SK-N-SH (cell line): ENCODE measurements at places on chromosomes 12 and 14.

GRCh38 chr12:86735851-86736250 is 479.7 kb upstream of the MGAT4C start:
- DNase-seq: no peak

- no peak for DNase-seq
Observed at GRCh38 chr12:79932357-79932756, 2.5 kb downstream of the PPP1R12A start.

DNA sequence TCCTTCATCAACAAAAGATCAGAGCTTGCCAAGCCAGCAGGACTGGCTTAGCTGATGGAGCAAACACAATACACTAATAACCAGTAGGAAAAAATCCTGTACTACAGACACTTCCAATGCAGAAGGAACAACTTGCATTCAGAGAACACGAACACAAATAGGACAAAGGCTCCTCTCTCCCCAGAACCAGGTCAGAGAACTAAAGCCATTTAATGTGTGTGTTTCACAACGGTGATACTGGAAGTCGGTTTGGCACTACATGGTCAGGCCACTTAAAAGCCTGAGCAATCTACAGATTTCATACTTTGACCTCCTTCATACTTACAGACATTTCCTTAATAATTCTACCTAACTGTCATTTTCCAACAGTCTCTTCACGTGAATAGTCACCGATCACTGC is 6.3 kb downstream of the CS start:
- no peak for DNase-seq

DNA sequence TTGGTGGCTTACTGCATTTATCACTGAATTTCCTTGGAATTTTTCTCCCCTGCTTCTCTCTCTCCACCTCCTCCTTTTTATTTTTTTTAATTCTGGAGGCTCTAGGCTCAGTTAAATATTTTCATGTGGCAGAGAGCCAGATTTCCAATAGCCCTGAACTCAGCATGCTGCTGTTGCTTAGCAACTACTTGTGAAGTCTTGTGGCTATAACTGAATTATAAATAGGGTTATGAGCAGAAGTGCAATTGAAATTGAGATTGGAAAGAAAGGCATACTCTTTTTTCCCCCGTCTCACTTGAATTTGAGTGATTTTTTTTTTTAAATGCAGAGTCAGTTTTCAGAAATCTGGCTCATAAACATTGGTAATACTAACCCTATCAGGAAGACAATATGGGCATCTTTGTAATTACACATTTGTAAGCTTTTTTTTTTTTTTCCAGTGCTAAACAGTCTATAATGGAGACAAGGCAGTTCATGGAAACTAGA is 38.3 kb downstream of the ATF7IP start:
- DNase-seq: peak; percentile 39

- no peak for DNase-seq
Observed at GRCh38 chr12:54933376-54933775, 51.2 kb downstream of the TESPA1 start.

- DNase-seq: no peak
Observed at GRCh38 chr12:64461634-64462414, 9.9 kb downstream of the TBK1 start.

GRCh38 chr12:120790114-120790513 is 64.5 kb downstream of the ACADS start:
- no peak for DNase-seq

DNA sequence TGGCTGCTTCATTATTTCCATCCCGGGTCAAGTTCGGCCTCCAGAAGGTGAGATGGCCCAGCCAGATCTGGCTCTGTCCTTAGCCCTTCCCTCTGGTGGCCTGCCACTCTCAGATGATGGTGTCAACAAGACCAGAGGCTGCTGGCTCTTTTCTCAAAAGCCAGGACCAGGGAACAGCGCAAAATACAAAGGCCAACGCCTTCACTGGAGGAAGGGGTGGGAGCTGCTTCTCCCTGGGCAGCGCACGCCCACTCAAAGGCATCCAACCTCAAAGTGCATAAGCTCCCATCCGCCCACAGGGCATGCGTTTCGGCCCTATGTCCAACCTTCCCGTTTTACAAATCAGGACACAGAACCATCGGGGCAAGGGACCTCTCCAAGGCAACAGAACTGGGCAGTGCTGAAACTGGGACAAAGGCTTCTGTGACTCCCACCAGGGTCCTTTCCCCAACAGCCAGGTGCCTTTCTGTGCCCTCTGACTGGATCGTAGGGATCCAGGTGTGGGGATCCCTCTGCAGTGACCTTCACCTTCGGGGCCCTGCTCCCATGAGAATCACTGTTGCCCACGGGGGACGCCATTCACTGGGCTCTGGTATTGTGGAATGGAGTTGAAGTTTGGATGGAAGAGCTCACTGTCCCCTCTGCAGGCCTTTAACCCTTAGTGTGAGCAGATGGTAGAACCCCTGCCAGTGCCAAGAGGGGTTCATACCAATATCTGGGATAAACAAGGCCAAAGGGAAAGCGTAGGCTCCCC is 76.8 kb downstream of the NINJ2 start:
- no peak for DNase-seq

DNA sequence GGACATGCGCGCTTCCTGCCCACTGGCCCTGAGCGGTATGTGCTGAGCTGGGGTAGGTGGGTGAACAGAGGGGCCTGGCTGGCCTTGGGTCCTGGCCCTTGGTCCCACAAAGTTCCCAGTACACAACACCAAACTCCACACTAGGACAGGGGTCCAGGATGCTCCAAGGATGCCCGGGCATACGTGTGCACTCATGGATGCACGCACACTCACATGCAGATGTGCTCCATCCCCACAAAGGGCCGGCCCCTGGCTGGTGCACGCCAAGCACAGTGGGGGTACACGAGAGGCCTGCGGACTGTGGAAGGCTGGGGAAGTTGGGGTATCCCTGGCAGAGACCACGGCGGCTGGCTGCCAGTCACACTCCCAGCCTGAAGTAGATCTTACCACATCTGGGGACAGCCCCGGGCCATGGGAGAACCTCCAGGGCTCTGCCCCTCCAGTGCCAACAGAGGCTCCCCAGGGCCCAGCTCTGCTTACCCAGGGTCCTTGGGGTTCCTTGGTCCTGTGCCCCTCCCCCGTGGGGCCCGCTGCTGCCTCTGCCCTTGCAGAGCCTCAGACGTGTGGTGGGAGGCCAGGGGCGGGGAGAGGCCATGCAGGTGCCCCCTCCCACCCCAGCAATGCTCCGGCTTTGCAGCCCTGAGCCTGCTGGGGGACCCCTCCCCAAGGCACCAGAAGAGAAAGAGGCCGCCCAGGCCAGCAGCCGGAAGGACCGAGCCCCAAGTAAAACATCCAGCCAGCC is 24.0 kb upstream of the NUDT14 start:
- DNase-seq: no peak

DNA sequence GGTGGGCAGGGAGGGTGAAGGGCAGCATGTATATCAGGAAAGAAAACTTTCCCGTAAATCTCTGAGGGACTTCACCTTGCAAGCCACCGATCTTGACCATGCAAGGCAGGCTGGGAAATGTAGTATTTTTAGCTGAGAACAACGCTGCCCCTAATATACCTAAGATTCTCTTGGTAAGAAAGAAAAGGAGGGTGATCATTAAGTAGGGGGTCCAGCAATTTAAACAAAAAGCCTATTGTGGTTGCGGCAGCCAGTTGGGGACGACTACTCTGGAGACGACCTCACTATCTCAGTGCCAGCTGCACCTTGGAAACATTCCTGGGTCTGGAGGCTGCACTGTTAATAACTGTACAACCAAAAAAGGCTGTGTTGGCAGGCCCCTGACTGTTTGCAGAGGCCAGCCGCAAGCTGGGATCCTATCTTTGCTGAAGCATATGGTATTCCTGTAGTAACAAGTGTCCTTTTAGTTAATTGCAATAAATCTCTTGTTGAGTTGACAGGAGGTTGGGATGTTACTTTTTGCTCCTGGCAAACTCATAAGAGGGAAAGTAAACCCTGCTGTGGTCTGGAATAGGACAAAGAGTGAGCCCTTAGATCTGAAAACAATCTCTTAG is 6.4 kb downstream of the APOLD1 start:
- DNase-seq: peak; percentile 69

DNA sequence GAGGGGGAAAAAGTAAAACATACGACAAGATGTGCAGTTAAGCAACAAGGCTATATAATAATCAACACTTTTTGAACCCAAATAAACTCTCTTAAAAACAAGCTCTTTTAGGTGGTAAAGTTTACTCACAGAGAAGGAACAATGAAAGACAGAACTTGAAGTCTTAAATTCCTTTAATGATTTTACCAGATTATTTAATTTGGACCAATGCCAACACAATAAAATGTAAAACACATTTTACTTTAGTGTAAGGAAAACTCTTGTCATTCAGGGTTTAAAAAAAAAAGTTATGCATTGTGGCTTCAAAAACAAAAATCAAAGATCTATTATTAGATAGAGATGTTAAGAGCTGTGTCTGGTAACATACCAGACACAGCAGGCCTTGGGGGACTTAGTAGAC is 13.1 kb downstream of the TSPAN8 start:
- DNase-seq: no peak

DNA sequence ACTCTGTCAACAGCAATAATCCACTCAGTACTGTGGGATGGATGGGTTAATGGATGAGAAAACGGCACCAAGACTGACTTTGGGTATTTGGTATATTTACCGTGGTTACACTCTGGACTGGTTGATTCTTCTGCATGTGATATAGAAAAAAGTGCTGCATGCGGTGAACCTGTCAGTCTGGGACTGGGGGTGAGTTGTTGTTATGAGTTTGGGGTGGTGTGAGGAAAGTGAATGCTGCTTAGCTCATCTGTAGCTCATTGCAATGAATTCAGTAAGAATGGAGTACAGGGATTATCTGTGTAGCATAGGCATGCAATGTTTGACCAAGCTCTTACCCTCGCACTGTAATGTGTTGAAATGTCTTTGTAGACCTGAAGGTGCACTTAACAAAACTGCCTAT is 6.0 kb downstream of the KCNA1 start:
- no peak for DNase-seq

DNA sequence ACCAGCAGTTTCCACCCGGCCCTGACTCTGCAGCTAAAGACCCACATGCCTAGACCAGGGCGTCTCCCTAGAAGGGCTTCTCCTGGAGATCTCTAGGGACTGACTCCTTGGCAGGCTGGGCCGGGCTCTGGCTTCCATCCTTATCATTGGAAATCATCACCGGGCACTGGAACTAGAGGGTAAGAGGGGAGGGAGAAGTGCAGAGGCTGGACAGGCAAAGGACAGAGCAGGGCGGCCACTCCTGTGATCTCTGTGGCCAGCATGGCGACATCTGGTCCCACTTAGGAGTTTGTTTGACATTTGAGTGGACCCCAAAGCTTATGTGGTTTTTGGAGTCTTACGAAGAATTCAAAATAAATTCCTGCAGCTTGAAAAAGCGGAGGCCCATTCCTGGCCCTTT is 7.1 kb downstream of the LTBP2 start:
- peak; percentile 56 for DNase-seq

DNA sequence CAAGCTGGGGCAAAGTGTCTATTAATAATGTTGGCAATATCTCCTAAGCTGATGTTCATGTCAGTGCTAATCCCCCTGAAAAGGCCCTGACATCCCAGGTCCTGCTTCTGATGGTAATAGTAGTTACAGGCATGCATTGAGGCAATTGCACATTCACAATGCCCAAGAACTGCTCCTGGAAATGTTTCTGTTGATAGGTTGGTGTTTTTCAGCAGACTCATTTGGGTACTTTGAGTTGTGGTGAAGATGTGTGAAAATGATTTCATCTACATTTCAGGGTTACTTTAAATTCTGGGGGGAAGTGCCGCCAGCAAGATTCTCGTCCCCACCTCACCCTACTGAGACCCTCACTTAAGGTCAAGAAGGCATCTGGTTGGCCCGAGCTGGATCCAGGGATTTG is 92.9 kb downstream of the BBS10 start:
- DNase-seq: no peak

DNA sequence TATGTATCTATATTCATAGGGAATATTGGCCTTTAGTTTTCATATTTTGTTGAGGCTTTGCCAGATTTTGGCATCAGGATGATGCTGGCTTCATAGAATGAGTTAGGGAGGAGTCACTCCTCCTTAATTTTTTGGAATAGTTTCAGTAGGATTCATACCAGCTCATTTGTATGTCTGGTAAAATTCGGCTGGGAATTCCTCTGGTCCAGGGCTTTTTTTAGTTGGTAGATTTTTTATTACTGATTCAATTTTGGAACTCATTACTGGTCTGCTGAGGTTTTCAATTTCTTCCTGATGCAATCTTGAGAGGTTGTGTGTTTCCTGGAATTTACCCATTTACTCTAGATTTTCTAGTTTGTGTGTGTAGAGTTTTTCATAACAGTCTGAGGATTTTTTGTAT is 175.2 kb downstream of the EPS8 start:
- DNase-seq: no peak

- no peak for DNase-seq
Observed at GRCh38 chr12:104546575-104546974, 89.8 kb downstream of the CHST11 start.

DNA sequence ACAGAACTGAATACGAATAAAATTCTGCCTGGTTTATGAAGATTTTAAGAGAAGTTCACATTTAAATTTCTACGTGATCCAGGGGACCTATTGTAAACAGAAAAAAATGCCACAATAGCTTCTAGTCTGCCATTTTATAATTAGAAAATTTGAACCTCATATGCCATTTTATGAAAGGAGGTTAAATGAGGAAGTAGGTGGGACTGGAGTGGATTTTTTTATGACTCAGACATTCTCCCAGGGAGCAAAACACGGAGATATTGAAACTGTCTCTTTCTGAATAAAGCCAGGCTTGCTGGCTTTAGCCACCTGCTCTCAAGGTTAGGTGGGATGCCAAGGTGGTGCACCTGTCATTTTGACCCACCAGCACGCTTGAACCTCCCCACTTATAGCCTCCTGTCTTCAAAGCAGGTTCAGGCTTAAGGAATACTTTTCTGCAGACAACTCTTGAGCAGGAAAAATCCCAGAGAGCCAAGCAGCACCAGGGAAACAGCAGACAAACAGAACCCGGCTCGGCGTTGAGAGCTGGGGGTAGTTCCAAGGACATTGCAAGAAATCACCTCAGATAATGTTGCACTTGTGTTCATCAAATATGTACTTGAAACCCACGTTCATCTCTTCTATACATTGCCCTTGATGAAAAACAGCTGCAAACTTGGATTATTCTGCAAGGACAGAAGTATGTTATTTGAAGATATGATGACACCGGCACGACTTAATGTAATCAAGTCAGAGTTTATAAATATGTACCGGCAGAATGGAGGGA is 203.7 kb downstream of the PPM1H start:
- no peak for DNase-seq

DNA sequence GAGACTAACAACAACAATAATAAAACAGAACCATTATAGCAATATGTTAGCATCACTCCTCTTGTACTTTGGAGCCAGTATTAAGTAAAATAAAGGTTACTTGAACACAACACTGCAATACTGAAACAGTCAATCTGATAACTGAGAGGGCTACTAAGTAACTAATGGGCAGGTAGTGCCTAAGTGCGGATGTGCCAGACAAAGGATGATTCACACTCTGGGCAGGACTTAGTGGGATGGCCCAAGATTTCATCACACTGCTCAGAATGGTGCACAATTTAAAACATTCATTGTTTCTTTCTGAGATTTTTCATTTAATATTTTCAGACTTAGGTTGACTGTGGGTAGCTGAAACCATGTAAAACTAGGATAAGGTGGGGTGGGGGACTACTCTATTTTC is 131.9 kb upstream of the CAND1 start:
- DNase-seq: no peak
